ENCODE measurements at places on chromosomes 4 and X. TPM values are rescaled to one million over a fixed set of nuclear protein-coding genes. Genes with fewer than 3 reads are reported as not detected.

Gene BOD1L1
- 26.9 TPM for total RNA-seq

- DNase-seq = no peak
- H3K4me1 ChIP-seq = no peaks in the 10 kb centered on the region
- no peak overlapping the region for H3K4me3 ChIP-seq
- no peaks in the 10 kb centered on the region for H3K27me3 ChIP-seq
- no peak overlapping the region for H3K27ac ChIP-seq
- H3K36me3 ChIP-seq = no peaks in the 10 kb centered on the region
Observed at GRCh38 chr4:160026721-160027120, 923.8 kb downstream of the RAPGEF2 start.

Gene TGIF2LX
- total RNA-seq = not detected

DNA sequence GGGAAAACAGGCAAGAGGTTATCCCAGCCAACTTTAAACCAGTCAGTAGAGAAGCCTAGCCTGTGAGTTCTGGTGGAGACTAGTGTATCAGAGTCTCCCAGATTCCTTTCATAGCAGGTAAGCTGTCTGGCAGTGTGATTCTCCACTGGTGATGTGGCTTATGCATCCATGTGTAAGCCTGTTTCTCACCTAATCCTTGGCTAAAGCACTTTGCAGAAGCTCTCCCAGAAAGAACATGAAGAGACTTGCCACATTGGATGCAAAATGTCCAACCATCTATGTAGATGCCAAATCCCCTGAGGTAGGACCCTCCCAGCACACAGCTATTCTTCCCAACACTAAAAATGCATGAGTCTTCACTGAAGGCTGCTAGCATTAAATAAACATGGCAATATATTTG, 111.7 kb downstream of the CHRNA9 start:
- peak; percentile 15 for DNase-seq
- H3K27ac ChIP-seq = no peak overlapping the region
- no peak overlapping the region for H3K4me3 ChIP-seq

Gene SOX3
- total RNA-seq = not detected

DNA sequence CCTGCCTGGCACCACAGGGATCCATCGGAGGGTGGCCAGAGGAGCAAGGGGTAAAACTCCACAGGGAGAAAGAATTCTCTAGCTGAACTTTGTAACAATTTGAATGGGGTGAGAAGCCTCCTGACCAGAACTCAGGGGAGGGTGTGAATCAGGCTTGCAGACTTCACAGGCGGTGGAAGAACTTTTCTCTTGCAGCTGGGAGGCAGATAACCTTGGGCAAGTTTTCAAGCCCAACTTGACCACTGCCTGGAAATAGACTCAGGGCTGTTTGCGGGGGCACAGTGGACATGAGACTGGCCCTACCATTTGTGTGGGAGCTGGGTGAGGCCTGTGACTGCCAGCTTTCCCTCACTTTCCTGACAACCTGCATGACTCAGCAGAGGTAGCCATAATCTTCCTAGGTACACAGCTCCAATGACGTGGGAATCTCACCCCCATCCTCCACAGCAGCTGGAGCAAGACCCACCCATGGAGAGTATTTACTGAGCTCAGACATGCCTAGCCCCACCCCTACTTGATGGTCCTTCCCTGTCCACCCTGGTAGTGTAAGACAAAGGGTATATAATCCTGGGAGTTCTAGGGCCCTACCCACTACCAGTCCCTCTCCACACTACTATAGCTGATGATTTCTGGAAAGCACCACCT, 210.0 kb upstream of the AGTR2 start:
- H3K4me1 ChIP-seq = no peaks in the 10 kb centered on the region
- no peak overlapping the region for H3K27ac ChIP-seq
- H3K27me3 ChIP-seq = peaks cover 18% of the 10 kb centered on the region
- no peak overlapping the region for H3K4me3 ChIP-seq
